Daoy (cell line): ENCODE measurements at places on chromosomes 1 and 21. TPM values are rescaled to one million over a fixed set of nuclear protein-coding genes. Genes with fewer than 3 reads are reported as not detected.

- DNase-seq, result no peak
Observed at GRCh38 chr21:17391811-17392340, 121.0 kb upstream of the CXADR start.

- DNase-seq, result no peak
Observed at GRCh38 chr1:187715483-187715882, 886.7 kb downstream of the PLA2G4A start.

- no peak for DNase-seq
Observed at GRCh38 chr1:80436851-80437250, 1363.9 kb upstream of the ADGRL2 start.

- DNase-seq, result no peak
Observed at GRCh38 chr1:205048382-205048781, 5.4 kb downstream of the CNTN2 start.

LCE3E gene
- not detected in 2 replicates for total RNA-seq

GRCh38 chr1:212004895-212005608, 30.3 kb downstream of the INTS7 start:
- no peak for DNase-seq

GRCh38 chr21:28588997-28589396, 403.7 kb downstream of the LTN1 start:
- no peak for DNase-seq
